ENCODE measurements at places on chromosomes 2 and 18.

DNA sequence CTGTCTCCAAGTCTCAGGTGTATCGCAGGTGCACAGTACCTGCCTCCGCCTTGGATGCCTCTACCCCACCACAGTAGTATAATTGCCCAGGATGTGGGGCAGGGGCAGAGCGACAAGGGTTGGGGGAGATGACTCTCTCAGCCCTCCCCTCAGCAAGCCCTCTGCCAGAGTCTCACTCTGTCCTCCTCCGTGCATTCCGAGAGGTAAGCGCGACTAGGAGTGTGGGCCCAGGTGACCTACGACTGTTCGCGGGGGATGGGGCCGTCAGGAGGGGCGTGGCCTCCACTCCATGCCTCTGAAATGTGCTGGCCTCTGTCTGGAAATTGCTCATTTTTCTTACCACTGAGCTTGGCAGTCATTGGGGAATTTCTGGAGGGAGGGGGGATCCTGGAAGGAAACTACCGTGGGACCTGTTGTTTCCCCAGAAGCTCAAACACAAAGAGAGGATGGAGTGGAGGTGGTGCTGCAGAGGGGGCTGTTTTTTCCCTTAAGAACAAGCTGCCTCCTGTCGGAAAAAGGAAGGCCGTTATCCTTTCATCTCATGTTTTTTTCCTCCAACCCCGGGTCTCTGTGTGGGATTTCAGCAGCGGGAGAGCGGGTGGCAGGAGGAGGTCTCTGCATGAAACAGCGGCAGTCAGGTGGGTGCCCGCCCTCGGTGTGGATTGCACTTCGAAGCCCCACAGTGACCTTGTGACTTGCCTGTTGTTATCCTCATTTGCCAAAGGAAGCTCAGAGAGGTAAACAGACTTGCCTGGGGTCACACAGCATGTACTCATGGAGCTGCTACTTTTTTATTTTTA is 13.0 kb upstream of the RALB start:
- no peak for DNase-seq

DNA sequence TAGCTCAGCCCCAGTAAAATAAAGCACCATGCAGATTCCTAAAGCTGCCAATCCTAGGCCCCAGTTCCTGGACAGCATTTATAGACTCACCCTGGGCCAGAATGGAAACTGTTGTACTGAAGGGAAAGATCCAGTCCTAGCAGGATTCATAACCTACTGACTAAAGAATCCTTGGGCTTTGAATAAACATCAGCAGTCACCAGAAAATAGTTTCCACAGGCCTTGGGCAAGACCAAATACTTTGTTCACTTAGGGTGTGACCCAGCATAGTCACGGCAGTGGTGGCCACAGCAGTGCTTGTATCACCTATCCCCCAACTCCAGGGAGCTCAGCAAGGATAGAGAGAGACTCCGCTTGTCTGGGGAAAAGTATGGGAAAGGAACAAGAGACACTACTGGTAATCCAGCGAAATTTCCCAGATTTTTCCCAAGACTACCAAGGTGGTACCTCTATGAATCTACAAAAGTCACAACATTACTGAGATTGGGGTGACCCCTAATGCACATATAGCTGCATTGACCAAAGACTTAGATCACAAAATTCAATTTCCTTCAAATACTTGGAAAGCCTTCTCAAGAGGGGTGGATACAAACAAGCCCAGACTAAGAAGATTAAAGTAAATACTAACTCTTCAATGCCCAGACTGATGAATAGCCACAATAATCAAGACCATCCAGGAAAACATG is 748.1 kb upstream of the LRATD1 start:
- DNase-seq, result no peak

- DNase-seq, result peak; percentile 39
Measured at GRCh38 chr2:239381709-239382134, 19.1 kb downstream of the HDAC4 start.

DNA sequence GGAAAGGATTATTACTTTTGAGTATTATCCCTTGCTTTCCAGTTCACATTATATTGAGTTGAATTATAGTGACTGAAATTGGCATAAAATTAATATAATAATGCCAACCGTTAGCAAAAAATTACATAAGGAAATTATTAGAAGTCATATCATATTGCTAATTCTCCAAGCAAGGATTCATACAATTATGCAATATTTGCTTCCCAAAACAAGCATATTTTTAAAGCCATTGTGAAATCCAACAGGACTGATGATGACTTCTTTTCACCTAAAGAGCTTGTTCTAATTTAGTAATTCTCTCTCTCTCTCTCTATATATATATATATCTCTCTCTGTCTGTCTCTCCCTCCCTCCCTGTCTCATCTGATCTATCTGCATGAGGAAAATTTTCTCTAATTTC is 283.5 kb downstream of the DSEL start:
- DNase-seq, result no peak

DNA sequence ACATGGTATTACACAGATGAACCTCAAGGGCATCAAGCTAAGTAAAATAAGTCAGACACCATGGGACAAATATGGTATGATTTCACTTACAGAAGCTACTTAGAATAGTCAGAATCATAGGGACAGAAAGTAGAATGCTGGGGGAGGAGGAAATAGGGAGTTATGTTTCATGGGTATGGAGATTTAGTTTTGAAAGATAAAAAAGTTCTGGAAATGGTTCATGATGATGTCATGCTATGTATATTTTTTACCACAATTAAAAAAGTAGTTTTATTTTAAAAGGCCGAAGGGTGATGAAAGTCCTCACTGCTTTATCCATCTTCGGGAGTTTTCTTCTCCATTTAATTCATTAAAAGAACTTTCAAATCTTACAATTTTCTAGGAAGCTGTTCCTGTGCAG is 181.9 kb downstream of the CALCRL start:
- DNase-seq, result no peak
